CD4-positive, alpha-beta memory T cell (primary cell): ENCODE measurements at places on chromosomes 6 and 20. TPM values are rescaled to one million over a fixed set of nuclear protein-coding genes. Genes with fewer than 3 reads are reported as not detected.

THBS2 gene
- total RNA-seq = not detected

COL19A1 gene
- not detected for total RNA-seq

CYP39A1 gene
- not detected for total RNA-seq

ZC2HC1B gene
- not detected for total RNA-seq

SEL1L2 gene
- not detected for total RNA-seq

- H3K36me3 ChIP-seq = no peaks in the 10 kb centered on the region
- no peaks in the 10 kb centered on the region for H3K27me3 ChIP-seq
- no peak overlapping the region for H3K4me3 ChIP-seq
- H3K27ac ChIP-seq = no peak overlapping the region
- no peaks in the 10 kb centered on the region for H3K4me1 ChIP-seq
Measured at GRCh38 chr6:77011929-77012545, 451.3 kb downstream of the HTR1B start.

GRCh38 chr6:132198896-132199295 is 202.4 kb downstream of the MOXD1 start:
- no peak overlapping the region for H3K4me3 ChIP-seq
- no peak overlapping the region for H3K27ac ChIP-seq
- DNase-seq = no peak
- H3K36me3 ChIP-seq = no peaks in the 10 kb centered on the region

GRCh38 chr6:155449450-155450239 is 6.0 kb downstream of the NOX3 start:
- no peaks in the 10 kb centered on the region for H3K4me1 ChIP-seq
- H3K4me3 ChIP-seq = no peak overlapping the region
- no peaks in the 10 kb centered on the region for H3K27me3 ChIP-seq
